ENCODE measurements at places on chromosomes 4 and X.

DNA sequence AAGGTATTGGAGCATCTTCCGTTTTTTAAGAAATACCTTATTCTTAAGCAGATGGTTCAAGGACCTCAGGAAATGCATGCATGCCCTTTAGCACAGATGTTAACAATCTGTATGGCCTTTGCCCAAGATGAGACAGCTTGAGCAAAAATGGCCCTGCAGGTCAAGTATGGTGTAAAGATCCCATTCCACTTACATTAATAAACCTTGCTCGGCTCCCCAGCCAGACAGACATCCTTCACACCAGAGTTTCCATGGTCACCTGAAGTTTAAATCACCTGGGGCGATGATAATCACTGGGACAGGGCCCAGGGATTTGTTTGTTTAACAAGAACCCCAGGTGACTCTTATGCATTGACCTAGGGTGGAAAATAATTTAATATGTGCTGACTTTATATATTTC, 287.0 kb upstream of the NOCT start:
- no peak for ATAC-seq

DNA sequence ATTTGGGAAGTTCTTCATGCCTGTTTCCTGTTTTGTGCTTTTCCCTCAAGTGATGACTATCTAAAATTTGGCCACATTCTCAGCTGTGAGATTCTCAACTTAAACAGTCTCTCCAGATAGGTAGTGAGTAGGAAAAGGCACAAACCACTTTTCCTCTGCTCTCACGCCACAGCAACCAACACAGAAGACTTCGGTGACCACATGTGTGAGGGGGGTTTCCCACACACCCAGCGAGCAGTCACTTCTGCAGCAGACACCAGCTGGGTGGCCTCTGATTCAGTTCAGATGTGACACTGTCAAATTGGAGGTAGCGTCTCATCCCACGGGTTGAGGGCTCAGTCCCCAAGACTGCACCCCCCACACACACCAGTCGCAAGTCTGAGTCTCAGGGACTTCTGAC, 25.1 kb upstream of the CLDN34 start:
- ATAC-seq: no peak

DNA sequence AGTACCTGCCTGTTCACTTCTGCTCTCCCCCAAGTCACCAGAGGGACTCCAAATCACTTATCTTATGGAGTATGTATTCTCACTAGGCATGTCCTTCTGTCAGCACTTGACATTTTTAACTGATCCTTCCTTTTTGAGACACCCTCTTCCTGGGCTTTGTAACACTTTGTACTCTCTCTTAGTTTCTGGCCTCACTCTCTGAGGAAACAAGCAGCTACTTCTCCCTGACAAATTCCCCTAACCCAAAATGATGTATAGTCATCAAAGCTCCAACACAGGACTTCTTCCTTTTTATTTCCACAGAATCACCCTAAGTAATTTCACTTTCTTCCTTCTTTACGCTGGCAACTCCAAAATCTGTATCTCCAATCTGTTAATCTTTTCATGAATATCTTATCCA, 101.8 kb downstream of the ARAP2 start:
- no peak for ATAC-seq

DNA sequence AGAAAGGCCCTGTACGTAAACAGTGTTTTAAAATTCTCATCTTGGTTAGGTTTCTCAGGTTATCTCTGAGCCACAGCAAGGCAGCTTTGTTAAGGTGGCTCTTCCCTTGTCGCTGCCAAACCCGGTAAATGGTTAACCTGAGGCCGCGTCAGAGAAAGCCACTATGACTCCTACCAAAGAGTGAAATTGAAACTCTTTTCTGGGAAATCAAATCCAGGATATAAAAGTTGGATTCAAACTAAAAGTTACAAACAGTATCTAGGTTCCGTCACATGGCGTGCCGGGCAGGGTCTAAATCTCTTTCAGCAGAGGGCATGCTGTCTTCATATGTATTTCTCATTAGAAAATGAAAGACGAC, 433 bp downstream of the MMAA start:
- ATAC-seq: peak; percentile 50

- ATAC-seq: peak; percentile 89
Observed at GRCh38 chr4:107824350-107825071, at the start of gene SGMS2. TSS of gene SGMS2 (plus strand) at chr4:107824932. CDS start at chr4:107895554, 70,622 bp downstream.

DNA sequence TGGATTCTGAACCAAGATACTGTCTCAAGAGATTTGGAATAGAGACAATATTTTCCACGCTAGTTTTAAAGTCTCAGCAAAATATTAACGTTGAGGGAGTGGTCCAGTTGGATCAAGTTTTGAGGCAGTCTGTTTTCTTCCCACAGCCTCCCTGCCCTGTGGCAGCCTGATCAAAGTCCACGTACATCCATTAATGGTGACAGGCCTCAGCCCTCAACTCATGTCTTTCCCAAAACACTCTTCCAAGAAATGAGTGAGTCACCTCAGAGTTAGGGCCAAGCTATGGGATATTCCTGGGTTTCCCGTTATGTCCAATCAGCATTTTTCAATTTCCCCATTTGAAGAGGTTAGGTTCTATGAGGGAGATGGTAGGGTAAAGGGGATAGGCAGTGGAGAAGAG, 28.5 kb downstream of the EGFL6 start:
- no peak for ATAC-seq

- ATAC-seq: peak; percentile 38
Observed at GRCh38 chr4:680928-681645, 6.7 kb downstream of the MYL5 start.

DNA sequence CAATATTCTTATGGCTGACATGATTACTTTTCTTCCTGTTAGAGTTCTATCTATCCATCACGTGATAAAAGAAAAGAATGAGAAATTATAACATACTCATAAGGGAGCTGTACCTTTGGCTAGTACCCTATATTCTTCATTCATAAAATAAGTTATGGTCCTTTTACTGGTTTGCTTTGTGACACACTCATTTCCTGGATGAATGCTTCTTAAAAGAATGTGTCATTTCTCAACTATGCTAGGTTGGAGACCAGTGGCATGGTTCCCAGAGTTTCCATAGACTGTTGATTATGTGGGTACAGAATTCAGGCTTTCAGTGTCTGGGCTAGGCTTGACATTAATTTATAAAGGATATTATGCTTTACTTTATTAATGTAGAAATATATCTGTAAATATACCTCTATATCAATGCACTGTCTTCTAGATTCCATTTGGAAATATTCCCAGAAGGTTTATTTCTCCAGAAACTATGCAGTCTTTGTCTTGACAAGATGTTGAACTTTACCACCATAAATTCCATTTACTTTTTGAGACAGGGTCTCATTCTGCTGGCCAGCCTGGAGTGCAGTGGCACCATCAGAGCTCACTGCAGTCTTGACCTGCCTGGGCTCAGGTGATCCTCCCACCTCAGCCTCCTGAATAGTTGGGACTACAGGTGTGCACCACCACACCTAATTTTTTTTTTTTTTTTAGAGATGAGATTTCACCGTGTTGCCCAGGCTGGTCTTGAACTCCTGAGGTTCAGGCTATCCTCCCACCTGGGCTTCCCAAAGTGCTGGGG, 23.8 kb downstream of the NUDT6 start:
- ATAC-seq: peak; percentile 80

DNA sequence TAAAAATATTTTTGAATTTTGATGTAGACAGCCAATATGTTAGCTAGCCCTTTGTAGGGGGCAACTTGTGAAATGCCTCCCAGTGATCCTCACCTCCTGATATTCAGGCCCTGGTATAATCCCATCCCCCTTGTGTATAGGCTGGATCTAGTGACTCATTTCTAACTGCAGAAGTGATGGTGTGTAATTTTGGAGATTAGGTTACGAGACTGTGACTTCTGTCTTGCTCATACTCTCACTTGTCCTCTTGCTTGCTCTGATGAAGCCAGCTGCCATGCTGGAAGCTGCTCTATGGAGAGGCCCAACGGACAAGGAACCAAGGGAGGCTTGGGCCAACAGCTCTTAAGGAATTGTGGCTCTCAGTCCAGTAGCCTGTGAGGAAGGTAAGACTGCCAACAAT, 61.7 kb downstream of the GPR82 start:
- ATAC-seq: no peak

- no peak for ATAC-seq
Observed at GRCh38 chrX:38052096-38052495, 45.7 kb downstream of the SYTL5 start.

DNA sequence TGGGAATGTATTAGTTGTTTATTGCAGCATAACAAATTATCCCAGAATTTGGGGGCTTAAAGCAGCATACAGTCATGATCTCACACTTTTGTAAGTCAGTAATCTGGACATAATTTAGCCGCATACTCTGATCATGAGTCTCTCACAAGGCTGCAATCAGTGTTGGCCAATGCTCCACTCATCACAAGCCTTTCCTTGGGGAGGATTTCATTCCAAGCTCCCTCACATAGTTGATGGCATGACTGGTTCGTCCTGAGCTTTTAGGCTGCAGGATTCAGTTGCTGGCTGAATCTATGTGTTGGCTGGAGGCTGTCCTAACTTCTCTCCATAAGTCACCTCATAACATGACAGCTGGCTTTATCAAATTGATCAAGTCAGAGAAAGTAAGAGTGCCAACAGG, 1568.6 kb upstream of the PCDH7 start:
- ATAC-seq: no peak

DNA sequence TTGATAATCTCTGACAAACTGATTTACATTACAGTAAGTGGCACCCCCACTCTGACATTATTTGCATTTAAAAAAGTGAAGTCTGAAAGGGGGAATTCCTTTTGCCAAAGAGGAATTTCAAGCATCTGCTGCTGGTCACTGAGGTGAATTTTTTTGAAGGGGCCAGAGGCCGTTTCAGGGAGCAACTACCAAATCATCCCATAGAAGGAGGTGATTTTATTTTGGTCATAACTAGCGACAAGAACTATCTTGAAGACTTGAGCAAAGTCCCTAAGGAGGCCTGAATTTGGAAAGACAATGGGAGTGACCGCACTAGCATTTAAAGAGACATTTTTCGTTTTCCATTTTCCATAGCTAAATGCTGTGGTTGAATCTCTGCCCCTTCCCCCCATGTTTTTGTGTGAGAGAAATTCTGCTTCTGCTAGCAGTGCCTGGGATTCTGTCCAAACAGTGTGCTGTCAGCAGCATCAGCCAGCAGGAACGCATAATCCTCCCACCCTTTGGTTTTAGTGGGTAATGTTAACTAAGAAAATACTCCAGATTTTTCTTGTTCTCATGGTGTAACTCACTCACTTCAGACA, 110.1 kb upstream of the MED14 start:
- ATAC-seq: peak; percentile 93

DNA sequence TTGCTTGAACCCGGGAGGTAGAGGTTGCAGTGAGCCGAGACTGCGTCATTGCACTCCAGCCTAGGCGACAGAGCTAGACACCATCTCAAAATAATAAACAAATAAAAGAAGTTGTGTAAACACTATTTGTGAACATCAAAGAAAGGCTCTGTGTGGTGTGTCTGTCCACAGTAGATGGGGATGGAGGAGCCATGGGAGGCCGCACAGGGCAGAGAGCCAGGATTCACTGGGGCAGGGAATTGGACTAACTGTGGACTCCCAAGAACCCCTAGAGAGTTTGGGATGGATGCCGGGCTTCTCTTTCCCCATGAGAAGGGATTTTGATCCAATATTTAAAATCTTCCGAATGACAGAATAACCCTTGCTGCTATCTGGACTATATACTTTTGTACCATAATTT, 26.5 kb downstream of the TBC1D1 start:
- ATAC-seq: no peak

DNA sequence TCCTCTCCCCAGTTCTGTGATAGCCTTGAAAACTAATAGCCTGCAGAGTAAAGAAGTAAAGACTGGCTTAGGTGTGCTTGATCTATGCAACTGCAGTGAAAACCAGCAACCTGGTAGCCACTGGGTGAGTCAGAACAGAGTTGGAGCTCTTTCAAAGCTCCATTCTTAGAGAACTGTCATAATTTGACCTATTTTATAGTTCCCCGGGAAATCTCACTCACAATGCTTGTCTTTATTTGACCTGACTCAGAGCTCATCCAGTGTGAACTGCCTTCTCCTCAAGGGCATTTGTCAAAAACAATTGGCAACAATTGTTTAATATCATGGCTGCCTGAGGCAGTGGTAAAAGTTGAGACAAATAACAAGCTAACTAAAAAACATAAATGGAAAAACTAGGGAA, 213.0 kb upstream of the NHS start:
- ATAC-seq: no peak

- ATAC-seq: no peak
Observed at GRCh38 chr4:146098397-146098796, 77.1 kb upstream of the LSM6 start.

- no peak for ATAC-seq
Observed at GRCh38 chr4:99564921-99565320, 1.1 kb upstream of the TRMT10A start.

DNA sequence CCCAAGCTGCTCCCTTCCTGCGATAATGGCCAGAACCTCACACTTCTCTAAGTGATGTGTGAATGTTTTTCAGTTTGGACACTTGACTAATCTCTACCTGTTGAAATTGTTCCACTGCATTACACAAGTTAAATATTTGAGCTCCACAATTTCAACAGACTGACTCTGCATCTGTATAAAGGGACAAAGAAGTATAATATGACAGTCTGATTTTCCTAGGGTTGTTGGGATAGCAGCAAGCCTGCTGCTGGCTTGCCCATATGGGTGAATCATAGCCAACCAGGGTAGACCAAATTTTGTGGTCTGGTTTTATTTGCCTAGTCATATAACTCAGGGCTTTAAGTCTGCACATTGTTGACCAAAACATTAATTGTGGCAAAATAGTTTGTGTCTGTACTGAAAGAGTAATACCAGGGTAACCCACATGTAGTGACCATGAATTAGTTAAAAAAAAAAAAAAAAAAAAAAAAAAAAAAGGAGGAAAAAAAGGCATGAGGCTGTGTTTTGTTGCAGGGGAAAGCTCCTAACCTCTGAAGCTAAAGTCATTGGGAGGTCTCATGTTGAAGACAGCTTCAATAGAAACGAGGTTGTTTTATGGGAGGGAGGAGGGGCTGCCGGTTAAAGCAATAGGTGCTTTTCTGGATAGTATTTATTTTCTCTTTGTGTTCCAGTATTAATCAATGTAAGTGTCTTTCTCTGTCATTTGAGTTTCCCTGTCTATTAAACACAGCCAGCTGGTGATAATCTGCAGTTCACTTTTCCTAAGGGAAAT, 534.2 kb downstream of the RAB28 start:
- ATAC-seq: no peak

DNA sequence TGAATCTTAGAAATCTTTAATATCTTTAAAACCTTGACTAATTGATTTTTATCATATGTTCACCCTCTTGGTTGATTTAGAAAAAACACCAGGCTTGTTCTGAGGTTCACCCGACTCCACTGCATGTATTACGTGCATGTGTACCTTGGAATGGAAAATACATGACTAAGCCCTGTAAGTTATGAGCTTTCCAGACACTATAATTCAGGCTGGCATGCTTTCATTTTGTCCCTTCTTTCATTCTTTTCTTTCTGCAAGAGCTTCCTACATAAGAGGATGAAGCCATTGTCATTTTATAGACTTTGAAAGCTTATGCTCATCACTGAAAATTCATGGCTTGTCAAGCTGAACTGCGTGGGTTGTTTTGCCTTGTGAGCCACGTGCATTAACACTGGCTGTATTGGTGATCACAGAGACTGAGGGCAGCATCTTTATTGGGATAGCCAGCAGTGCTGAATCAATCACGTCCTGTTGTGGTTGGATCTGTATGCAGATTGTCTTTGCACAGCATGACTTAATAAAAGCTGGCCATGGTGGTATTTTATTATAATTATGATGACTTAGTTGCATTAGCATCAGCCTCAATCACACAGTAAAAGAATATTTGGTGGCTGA, 141.9 kb downstream of the SLIT2 start:
- peak; percentile 24 for ATAC-seq

GRCh38 chr4:156593464-156593863, 378.1 kb downstream of the PDGFC start:
- no peak for ATAC-seq
